Activated CD4-positive, alpha-beta memory T cell treated with anti-CD3 and anti-CD28 coated beads for 36 hours (primary cell): ENCODE measurements at places on chromosomes 3 and 15. TPM values are rescaled to one million over a fixed set of nuclear protein-coding genes. Genes with fewer than 3 reads are reported as not detected.
A peak's percentile ranks its signal among the peaks of the same experiment; 100 is the strongest.

Gene SLC22A14
- not detected for total RNA-seq

Gene ALDH1A2
- 0.78 TPM for total RNA-seq

Gene KBTBD12
- total RNA-seq = not detected

Gene OR5K2
- total RNA-seq = not detected

Gene ITIH1
- not detected for total RNA-seq

Gene ITPKA
- 3.5 TPM for total RNA-seq

- no peak overlapping the region for H3K4me3 ChIP-seq
- H3K27me3 ChIP-seq = no peaks in the 10 kb centered on the region
- no peak for DNase-seq
- H3K36me3 ChIP-seq = no peaks in the 10 kb centered on the region
Measured at GRCh38 chr3:194849166-194849875, 163.6 kb downstream of the FAM43A start.

- no peaks in the 10 kb centered on the region for H3K4me1 ChIP-seq
- DNase-seq = no peak
- no peaks in the 10 kb centered on the region for H3K27me3 ChIP-seq
- H3K4me3 ChIP-seq = no peak overlapping the region
- peaks cover 30% of the 10 kb centered on the region for H3K36me3 ChIP-seq
Measured at GRCh38 chr3:49327485-49327884, 12.4 kb downstream of the USP4 start.

DNA sequence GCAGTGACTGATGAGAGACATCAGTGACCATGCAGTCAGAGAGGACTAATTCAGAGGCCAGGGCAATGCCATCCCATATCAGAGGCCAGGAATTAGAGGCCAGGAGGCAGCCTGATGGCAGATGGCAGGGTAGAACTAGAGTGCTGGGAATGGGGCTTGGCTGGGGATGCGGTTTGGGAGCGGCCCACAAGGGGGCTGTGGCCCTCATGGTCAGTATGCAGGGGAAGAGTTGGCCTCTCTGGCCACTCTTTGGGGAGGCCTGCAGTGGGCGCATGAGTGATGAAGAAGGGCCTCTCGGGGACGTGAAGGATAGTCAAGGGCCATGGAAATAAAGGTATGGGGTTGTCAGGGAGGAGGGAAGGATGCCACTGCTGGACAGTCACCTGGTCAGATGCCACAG is 101.7 kb downstream of the EEFSEC start:
- H3K27me3 ChIP-seq = no peaks in the 10 kb centered on the region
- H3K27ac ChIP-seq = no peak overlapping the region
- H3K36me3 ChIP-seq = peaks cover 44% of the 10 kb centered on the region
- no peak for DNase-seq
- peaks cover 3% of the 10 kb centered on the region for H3K4me1 ChIP-seq

DNA sequence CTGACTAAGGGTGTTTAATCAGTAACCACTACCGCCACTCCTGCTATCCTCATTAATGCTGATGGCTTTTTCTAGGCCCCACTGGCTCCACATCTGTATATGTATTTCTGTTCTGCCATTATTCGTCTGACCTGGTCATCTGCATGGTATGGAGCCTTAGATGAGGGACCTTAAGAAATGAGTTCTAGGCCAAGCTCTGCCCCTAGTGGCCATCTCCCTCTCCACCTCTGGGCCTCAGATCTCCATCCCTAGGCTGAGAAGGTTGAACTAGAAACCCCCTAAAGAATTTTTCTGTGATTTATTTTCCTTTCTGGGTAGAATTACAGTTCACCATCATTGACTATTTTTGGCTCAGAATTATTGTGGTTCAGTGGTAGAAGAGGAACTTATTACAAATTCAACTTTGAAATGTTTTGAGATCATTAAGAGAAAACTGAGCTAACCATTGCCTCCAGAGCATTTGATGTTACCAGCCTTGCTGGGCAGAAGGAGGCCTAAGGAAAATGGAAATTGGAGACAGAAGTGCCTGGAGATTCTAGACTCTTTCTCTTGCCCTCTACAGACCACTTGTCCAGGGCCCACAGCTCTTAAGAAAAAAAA is 325.2 kb upstream of the NR2E3 start:
- no peaks in the 10 kb centered on the region for H3K36me3 ChIP-seq
- peaks cover 11% of the 10 kb centered on the region for H3K27me3 ChIP-seq
- H3K4me3 ChIP-seq = no peak overlapping the region

DNA sequence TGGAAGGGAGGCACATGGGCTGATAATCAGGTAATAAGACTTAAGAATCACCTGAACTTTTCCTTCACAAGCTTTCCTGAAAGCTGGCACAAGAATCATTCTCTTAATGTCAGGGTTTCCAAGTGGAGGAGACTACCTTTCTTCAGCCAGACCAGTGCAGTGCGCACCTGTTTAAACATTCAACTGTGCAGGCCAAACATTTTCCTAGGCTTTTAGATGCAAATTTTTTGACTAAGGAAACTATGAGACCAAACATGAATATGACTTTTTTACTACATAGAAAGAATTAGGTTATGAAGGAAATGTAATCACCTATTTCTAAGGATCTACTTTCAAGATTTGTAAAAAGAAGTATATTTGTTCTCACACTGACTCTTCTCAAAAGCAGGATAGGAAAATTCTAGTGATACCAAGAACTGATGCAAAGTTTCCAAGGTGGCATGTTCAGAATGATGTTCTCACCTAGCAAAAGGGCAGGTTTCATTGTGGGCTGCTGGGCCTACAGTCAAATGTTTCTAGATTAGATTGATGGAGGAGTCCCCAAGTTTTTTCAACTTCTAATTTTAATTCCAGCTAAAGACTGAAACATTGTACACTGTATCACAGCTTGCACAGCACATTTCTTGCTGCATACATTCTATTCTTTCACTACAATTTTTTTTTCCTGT is 339.1 kb downstream of the TIGIT start:
- no peak overlapping the region for H3K4me3 ChIP-seq
- H3K27me3 ChIP-seq = no peaks in the 10 kb centered on the region
- H3K4me1 ChIP-seq = peaks cover 10% of the 10 kb centered on the region
- H3K27ac ChIP-seq = peak overlapping the region; percentile 64
- DNase-seq = peak; percentile 52
- H3K36me3 ChIP-seq = peaks cover 12% of the 10 kb centered on the region

GRCh38 chr3:88589138-88589537 is 439.4 kb downstream of the C3orf38 start:
- no peaks in the 10 kb centered on the region for H3K36me3 ChIP-seq
- DNase-seq = no peak
- H3K4me3 ChIP-seq = no peak overlapping the region
- no peaks in the 10 kb centered on the region for H3K4me1 ChIP-seq
- no peaks in the 10 kb centered on the region for H3K27me3 ChIP-seq

GRCh38 chr3:162865466-162865865 is 1368.9 kb downstream of the OTOL1 start:
- DNase-seq = no peak
- H3K27me3 ChIP-seq = no peaks in the 10 kb centered on the region
- H3K27ac ChIP-seq = no peak overlapping the region
- no peaks in the 10 kb centered on the region for H3K4me1 ChIP-seq

DNA sequence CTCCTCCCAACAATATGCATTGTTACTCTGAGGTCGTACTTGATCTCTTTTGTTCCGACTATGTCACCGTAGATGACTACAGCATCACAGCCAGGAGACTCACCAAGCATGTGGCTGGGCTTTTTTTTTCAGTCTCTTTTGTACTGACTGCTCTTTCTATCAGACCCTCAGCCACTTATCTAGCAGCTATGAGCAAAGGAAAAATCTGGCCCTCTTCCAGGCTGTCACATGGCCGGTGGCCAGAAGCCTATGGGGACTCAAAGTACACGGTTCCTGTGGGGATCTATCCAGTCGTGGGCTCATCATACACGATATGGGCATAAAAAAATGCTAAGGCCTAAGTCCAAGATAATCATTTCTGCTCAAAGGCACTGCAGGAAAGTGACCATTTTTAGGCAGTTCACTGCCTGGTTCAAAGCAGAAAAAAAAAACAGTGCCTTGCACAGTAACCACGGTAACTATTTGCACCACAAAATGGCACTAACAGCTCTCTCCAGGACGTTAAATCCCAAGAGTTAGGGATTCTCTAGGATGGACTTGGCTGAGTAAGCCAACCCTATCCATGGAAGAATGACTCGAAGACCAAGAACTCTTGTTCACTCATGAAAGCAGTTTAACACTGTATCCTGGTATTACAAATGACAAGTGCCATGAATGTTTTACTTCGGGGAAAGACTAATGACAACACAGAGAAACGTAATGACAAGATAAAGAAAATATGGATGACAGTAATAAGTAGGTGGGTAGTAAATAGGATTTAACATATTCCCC is 50.3 kb downstream of the SHQ1 start:
- peaks cover 25% of the 10 kb centered on the region for H3K4me1 ChIP-seq
- peaks cover 29% of the 10 kb centered on the region for H3K36me3 ChIP-seq
- H3K4me3 ChIP-seq = no peak overlapping the region

DNA sequence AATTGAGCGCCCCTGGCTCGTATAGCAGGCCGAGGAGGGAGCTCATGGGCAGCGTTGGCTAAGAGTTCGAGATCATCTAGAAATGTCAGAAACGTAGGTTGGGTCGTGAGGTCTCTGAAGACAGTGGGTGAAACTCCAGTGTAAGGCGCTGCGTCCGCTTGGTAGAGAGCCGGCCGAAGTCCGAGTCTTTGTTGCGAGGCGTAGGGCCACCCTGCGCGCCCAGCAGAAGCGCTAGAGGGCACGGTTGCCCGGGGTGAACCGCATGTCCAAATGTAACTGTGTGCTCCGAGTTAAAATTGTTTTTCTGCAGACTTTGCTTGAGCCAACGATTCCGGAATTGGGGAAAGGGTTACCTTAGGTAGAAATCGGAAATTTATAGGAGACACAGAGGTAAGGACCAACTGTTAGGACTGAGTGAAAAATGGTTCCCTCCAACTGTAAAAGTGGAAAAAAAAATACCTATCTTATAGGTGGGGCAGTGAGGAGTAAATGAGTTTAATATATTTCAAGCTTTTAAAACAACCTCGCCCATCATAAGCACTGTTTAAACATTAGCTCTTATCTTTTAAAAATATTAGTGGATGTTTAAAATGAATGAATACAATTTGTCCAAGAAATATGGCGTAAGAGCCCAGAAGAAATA is 993 bp upstream of the SIAH2 start:
- H3K36me3 ChIP-seq = peaks cover 37% of the 10 kb centered on the region
- H3K4me3 ChIP-seq = peak overlapping the region; percentile 99
- H3K27me3 ChIP-seq = no peaks in the 10 kb centered on the region
- H3K4me1 ChIP-seq = peaks cover 48% of the 10 kb centered on the region
- H3K27ac ChIP-seq = peak overlapping the region; percentile 100

DNA sequence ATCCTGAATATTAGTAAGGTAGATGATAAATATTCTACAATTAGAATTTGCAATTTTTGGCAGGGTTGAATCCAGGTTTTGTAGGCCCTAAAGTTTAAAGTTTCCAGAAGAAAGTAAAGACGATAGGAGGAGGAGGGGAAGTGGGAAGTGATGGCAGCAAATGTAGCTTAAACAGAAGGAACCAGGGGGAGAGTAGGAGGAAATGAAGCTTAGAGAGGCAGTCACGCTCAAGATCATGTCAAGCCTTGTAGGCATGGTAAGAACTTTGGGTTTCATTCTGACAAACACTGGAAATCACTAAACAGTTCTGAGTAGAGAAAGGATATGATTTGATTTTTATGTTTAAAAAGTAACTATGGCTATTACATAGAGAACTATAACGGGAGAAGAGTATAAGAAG is 63.9 kb downstream of the NR2E3 start:
- no peaks in the 10 kb centered on the region for H3K27me3 ChIP-seq
- no peaks in the 10 kb centered on the region for H3K4me1 ChIP-seq
- H3K27ac ChIP-seq = no peak overlapping the region

DNA sequence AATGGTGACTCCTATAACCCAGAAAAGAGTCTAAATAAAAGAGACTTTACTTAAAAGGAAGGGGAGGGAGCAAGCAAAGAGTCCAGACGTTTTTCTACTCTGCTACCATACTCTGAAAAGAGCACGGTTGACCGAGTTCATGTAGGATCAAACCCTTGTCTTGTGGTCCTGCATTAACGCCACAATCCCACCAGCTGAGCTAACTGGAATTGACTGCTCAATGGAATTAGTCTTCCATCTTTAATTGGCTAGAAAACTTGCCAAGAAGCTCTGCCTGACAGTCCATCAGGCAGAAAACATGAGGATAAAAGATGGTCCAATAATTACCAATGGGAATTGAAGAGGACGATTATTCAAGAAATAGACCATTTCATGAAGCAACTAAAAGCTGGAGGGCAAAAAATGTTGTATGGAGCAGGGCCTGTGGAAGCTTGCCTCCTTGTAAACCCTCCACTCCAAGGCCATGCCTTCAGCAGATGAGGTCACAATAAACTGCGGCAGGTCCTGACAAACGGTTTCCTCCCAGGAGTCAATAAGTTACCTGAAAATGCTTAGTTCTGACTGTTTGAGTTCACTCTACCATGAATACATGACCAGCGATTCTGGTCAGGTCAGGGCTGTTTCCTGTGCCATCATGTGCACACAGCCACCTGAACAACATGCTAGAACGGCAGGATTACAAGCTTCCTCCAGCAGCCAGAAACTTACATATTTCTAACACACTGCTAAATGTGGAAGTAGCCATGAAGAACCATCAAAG is 35.6 kb upstream of the ARHGEF3 start:
- no peak overlapping the region for H3K27ac ChIP-seq
- H3K4me1 ChIP-seq = peaks cover 52% of the 10 kb centered on the region
- H3K4me3 ChIP-seq = no peak overlapping the region
- no peaks in the 10 kb centered on the region for H3K27me3 ChIP-seq

DNA sequence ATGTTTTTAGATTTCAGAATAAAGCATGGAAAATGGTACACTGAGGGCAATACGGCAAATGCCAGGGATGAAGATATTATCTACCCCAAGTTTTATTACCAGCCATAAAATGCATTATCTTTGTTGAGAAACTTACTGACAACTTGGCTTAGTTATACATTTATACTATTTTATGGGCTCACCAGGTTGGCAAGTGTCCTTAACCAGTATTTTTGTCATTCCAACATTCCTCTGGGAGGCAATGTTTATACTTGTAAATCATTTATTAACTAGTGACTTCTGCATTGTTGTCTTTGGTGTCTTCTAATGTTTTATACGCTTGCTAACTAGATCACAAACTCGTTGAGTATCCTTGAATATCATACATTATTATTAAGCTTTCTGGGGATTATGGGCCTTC is 18.0 kb upstream of the ADGRG7 start:
- peaks cover 6% of the 10 kb centered on the region for H3K4me1 ChIP-seq
- no peak for DNase-seq
- H3K27ac ChIP-seq = no peak overlapping the region
- H3K4me3 ChIP-seq = no peak overlapping the region
- H3K27me3 ChIP-seq = peaks cover 2% of the 10 kb centered on the region

DNA sequence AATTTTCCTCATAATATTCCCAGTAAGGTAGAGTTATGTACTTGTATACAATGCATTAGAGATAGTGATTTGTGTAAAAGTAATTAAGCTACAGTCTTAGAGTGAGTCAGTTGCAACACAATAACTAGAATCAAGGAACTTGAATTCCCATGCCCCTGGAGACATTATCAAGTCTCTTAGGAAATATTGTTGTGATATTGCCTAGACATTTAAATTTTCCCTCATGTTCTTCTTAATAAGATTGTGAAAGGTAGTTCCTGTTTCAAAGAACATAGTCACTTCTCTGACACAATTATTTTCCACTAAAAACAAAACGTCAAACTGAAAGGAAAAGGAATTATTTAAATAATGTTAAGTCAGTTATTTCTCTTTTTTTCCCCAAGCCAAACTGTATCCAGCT is 13.0 kb upstream of the ATP1B3 start:
- H3K4me1 ChIP-seq = peaks cover 2% of the 10 kb centered on the region
- no peak overlapping the region for H3K4me3 ChIP-seq
- H3K27me3 ChIP-seq = no peaks in the 10 kb centered on the region
- no peak for DNase-seq
- no peaks in the 10 kb centered on the region for H3K36me3 ChIP-seq
- H3K27ac ChIP-seq = no peak overlapping the region
